Mesothelial cell of epicardium (in vitro differentiated cells): ENCODE measurements at places on chromosomes 12 and 14.

- no peak for DNase-seq
Observed at GRCh38 chr14:52103416-52103815, 34.6 kb upstream of the NID2 start.

GRCh38 chr12:123670882-123671728 is at the start of gene TCTN2:
TSS of gene TCTN2 (plus strand) at chr12:123671113. CDS start at chr12:123671241, 128 bp downstream.
- peak; percentile 96 for DNase-seq

DNA sequence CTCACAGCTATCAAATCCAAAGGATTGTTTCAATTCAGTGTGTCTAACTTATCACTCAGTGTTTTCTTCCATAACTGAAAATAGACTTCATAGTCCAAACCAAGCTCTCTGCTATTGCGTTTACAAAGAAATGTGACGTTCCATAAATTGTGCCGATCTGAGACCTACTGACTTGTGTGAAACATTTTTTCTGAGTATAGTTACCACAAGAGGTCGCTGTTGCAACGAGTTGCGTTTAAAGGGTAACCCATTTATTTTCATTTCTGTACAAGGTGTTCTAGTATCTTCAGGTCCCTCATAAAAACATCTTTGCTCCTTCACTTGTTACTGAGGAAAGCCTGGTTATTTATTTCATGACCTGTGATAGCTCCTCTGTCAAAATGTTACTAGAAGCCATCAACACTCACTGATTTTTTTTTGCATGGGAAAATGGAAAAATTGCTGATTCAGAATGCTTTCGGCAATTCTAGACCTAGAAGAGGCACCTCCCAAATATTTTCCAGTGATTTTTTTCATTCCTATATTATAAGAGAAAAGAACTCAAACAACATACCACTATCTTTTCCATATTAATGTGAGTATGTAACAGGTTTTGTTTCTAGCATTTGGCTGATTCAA is 60.9 kb upstream of the OR4E1 start:
- DNase-seq = no peak

GRCh38 chr12:45756666-45757065 is 27.2 kb downstream of the ARID2 start:
- no peak for DNase-seq

GRCh38 chr12:11621797-11622423 is 27.6 kb upstream of the ETV6 start:
- DNase-seq = no peak

DNA sequence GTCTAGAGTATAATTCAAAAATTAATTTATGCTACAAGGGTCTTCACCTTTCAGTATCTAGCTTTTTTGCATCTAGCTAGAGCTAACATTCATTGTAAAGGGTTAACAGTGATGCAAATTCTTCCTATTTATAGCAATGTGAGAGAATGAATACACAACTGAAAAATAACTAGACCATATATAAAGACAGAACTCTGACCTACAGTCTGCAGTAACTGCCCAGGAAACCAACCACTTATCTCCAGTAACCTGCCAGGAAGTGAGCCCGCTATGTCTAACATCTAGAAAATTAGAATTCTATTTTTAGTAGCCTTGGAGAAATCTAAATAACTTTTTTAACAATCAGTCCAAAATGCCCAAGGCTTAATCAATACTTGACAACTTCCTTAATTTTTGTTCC is 1021.9 kb downstream of the LRFN5 start:
- DNase-seq = no peak

GRCh38 chr14:54253195-54253947 is 143.4 kb upstream of the CDKN3 start:
- DNase-seq = no peak

DNA sequence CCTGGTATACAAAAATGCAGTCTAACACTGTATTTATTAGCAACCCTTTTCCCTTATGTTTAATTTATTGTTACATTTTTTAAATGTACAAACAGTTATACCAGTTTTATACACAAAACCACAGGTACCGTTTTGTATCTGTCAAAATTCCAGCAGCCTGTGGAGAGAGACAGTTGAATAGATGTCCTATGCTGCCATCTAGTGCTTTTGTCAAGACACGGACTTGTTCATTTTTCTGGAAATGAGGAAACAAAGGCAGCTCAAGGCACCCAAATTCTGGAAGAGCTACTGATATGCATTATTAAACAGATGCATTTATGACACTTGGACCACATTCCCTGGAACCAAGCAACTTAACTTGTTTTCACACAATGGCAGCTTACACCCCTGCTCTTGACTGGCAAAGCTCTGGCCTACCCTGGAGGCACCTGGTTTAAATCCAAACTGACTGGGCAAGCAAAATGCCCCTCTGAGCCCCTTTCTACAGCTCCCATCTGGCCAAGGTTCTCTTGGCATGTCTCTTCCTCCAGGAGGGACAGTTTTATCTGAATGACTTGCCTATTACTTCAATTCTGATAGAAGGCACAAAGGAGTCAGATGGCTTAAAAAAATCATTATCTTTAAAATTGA is 286.9 kb upstream of the PRKD1 start:
- no peak for DNase-seq

GRCh38 chr14:73386342-73386741 is 72.0 kb downstream of the NUMB start:
- DNase-seq = no peak

- no peak for DNase-seq
Observed at GRCh38 chr12:109883461-109883860, 3.1 kb upstream of the GLTP start.

- DNase-seq = no peak
Observed at GRCh38 chr12:74412606-74413230, 124.9 kb upstream of the ATXN7L3B start.

- DNase-seq = no peak
Observed at GRCh38 chr12:69000540-69001243, 67.7 kb upstream of the CPM start.

DNA sequence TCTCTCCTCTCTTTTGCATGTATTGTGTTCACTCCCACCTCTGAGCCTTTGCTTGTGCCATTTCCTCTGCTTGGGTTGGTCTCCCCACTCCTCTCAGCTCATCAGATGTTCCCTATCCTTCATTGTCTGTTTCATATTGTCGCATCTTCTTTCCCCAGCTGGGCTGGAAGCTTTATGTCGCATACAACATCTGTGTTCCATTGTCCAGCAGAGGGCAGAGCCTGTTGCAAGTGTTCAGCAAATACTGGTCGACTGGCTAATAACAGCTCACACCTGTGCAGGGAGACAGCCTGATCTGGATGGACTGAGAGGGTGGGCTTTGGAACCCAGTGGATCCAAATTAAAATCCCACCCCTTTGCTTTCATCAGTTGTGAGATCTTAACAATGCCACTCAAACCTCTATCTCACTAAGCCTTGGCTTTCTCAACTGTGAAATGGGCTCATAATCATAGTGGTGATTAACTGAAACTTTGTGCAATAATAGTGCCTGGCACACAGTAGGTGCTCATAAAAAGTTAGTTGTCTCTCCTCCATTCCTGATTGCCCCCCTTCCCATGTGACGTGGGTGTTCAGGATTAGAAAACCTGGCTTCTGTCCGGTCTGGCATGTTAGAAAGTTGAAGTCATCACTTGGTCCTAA is 75.8 kb downstream of the RIN3 start:
- no peak for DNase-seq

GRCh38 chr12:31361730-31362114 is 35.8 kb upstream of the SINHCAF start:
- no peak for DNase-seq

DNA sequence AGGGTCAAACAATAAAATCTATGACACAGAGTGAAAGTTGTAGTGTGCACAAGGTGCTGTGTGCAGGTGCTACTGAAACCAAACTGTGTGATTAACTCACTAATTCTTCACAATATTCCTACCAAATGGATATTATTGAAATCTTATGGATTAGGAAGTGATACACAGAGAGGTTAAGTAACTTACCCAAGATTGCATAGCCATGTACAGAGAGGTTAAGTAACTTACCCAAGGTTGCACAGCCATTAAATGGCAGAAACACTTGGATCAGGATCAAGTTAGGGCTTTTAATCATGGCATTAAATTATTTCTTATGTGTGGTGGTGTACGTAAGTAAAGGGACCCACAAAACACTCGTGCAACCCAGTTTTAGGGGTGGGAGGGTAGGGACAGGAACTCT is 771.4 kb downstream of the AACS start:
- no peak for DNase-seq

DNA sequence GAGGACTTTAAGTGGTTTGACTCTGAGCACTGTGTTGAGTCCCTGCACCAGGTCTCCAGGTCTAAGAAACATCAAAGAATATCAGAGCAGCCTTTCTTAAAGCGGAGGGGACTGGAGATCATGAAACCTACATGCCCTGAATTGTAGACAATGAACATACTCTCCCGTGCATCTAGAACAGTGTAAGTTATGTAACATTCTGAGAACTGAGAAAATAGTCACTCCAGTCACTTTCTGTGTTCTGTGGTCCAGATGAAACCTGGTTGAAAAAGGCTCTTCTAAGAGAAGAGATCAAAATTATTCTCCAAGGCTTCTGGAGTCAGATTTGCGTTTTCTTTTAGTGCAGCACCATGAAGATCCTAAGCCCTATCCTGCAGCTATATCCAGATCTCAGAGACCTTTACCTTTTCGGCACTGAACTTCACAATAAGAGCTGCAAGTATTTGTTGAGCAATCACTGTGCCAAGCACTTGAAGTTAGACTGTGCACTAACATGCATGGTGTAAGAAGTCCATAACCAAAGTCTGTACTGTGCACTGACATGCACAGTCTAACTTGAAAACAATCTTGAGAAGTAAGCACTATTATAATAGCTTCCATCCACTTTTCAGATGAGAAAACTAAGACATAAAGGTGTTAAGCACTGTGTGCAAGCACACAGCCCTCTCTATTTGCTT is 65.6 kb upstream of the TMEM263 start:
- no peak for DNase-seq

- no peak for DNase-seq
Observed at GRCh38 chr14:87691042-87691881, 301.7 kb downstream of the GALC start.

DNA sequence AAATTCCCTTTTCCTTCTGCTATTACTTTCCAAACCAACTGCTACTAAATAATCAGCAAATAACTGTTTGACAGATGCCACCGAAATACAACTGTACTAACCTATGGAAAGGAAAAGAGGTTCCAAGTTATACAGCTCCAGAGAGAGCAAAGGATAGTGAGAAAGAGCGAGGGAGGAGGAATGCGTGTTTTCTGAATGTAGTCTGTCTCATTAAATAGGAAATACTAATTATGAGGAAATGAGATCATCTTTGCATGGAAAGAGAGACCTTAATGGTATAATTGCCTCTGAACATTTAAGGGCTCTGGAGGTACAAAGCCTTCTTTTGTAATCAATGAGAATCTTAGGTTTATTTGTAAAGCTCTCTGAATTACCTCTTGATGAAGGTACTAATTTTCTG is 195.2 kb downstream of the APAF1 start:
- DNase-seq = no peak
